T-helper 17 cell (primary cell): ENCODE measurements at places on chromosomes 16 and 17. TPM values are rescaled to one million over a fixed set of nuclear protein-coding genes. Genes with fewer than 3 reads are reported as not detected.

The ICAM2 gene
- 113 TPM for total RNA-seq

The GUCY2D gene
- total RNA-seq: not detected

The SHCBP1 gene
- 4.0 TPM for total RNA-seq

The CES3 gene
- 0.63 TPM for total RNA-seq

The FAM171A2 gene
- total RNA-seq: 0.07 TPM

The SOST gene
- total RNA-seq: not detected

The GALR2 gene
- total RNA-seq: 0.55 TPM

The ITGA3 gene
- total RNA-seq: 8.0 TPM

The RNF222 gene
- 0.62 TPM for total RNA-seq

The SNRNP25 gene
- 6.5 TPM for total RNA-seq

The DNASE1L2 gene
- total RNA-seq: 0.37 TPM

The OTOP3 gene
- total RNA-seq: not detected

The SMPD3 gene
- total RNA-seq: 0.99 TPM

The ANKFY1 gene
- total RNA-seq: 54.0 TPM

The LRRC37A gene
- 5.5 TPM for total RNA-seq

The PRSS53 gene
- total RNA-seq: 3.2 TPM

The TUBG2 gene
- 11.3 TPM for total RNA-seq

The CLEC3A gene
- not detected for total RNA-seq

The ITGAX gene
- total RNA-seq: 16.0 TPM

The ABCC6 gene
- not detected for total RNA-seq

The SLC5A10 gene
- not detected for total RNA-seq

The NKIRAS2 gene
- total RNA-seq: 15.6 TPM

The LRRC75A gene
- 3.1 TPM for total RNA-seq

The GALK1 gene
- 9.6 TPM for total RNA-seq

The PMP22 gene
- total RNA-seq: not detected
